ENCODE measurements at places on chromosomes 12 and 14. TPM values are rescaled to one million over a fixed set of nuclear protein-coding genes. Genes with fewer than 3 reads are reported as not detected.

Gene HOXC12
- total RNA-seq = not detected

Gene KRT6C
- not detected for total RNA-seq

Gene CCDC38
- 0.07 TPM for total RNA-seq

Gene CLEC4C
- total RNA-seq = not detected

Gene ARHGEF40
- 8.6 TPM for total RNA-seq

Gene DCN
- 0.22 TPM for total RNA-seq

Gene SLC10A1
- total RNA-seq = not detected

Gene NEUROD4
- total RNA-seq = not detected

Gene SLC25A21
- total RNA-seq = 1.2 TPM

Gene RFLNA
- total RNA-seq = not detected

Gene SERPINA10
- total RNA-seq = 0.05 TPM

Gene STON2
- 2.6 TPM for total RNA-seq

Gene HOXC11
- total RNA-seq = 0.90 TPM

Data from A549 treated with Hydrocortisone at 1 μM for 4 hours (cell line).